Stimulated activated CD8-positive, alpha-beta memory T cell treated with anti-CD3 and anti-CD28 coated beads, Interleukin-4, amount 100 ng/mL, for 1 hour (primary cell): ENCODE measurements at places on chromosomes 1 and 21.

- no peak for DNase-seq
These were observed 7.5 kb upstream of the FNDC5 start for GRCh38 chr1:32878183-32878582.

- no peak for DNase-seq
These were observed 156.9 kb upstream of the MAGI3 start for GRCh38 chr1:113233441-113233840.

GRCh38 chr1:199857516-199857915 lies 170.0 kb upstream of the NR5A2 start:
- no peak for DNase-seq

DNA sequence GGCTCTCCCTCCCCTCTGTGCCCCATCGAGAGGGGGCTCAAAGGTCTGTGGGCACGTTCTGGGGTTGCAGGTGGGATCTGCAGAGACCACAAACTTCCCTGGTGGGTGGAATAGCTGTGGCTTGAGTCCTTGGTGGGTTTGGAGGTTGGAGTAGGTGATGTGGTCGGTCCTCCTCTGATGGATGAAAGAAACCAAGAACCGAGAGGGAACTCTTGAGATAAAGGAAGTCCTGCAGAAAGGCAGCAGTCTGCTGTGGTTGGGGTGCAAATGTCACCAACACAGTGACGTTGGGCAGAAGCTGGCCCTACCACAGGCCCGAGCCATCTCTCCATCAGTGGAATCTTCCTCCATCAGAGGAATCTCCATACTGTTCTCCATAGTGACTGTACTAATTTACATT lies 171.8 kb downstream of the FCRL5 start:
- DNase-seq: no peak
